ENCODE measurements at places on chromosomes 7 and 10.

DNA sequence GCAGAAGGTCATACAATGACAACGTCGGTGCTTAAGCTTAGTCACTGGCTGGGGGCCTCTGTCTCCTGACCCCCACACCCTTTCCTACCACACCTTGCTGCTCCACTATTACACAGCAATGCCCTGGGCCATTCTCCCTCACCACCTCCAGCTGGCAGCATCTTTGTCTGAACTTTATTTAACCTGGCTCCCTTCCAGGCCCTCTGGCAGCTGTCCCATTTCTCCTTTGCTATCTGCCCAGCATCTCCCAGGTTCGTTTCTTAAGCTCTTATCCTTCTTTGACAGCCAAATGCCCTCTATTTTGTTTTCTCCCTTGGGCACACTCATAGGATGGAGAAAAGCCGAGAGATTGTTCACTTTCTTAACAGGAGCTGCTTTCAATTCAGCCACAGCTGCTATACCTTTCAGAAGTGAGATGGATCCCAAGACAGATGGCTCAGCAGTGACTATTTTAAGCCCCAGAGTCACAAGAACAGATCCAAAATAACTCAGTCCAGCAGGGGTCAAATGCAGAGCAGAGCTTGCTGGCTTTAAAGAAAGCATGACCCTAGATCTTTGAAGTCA lies 1277.1 kb upstream of the AUTS2 start:
- peak; percentile 9 for DNase-seq

DNA sequence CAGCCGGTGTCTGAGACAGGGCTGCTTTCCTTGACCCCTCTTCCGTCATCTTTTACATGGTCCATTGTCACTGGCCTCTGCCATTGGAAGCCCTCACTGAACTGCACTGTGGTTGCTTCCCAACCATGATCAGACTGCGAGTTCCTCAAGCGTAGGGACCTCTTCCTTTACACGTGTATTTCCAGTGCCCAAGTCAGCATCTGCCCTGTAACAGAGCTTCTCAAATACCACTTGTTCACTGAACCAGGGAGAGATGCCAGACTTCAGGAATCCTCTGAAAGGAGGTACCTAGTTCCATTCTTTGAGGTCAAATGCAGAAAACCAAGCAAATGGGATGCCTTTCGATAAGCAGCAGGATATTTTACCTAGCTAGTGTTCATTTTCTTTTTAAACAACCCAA lies 145.1 kb downstream of the NRP1 start:
- no peak for DNase-seq

DNA sequence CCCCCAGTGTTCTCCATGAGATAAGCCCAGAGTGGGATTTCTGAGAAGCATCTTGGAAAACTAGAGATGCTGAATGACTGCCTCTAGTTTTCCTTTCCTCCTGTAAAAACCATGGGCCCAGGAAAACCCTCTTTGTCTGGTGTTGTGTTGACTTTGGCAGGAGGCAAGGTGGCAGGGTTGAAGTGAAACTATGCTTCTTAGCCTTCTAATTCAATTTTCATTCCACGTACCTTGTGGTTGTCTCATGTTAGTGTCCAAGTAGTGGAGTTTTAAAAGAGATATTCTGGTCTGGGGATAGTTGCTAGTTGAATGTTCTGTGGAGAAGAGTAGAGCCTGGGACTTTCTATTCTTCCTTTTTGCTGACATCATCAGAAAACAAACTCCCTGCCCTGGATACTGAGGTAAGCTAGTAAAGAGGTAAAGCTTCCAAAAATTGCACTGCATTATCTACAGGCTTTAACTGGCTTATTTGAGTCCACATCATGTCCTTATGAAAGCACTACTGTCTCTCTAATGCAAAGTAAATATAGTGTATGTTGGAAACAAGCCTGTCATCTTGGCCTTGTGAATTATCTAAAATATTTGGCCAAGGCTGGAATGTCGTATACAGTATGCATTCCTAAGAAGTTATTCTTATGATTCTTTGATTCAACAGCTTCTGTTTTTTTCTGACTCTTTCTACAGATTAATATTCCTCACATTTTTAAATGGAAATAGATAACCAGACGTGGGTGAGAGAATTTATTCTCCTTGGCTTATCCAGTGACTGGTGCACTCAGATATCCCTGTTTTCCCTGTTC lies at the start of gene OR2F2:
TSS of gene OR2F2 (plus strand) at position 708 of the 800 bp plus-strand sequence. CDS start at position 708, 0 bp downstream.
- DNase-seq, result peak; percentile 82

GRCh38 chr10:132870426-132870825 lies 71.9 kb downstream of the CFAP46 start:
- DNase-seq, result no peak

DNA sequence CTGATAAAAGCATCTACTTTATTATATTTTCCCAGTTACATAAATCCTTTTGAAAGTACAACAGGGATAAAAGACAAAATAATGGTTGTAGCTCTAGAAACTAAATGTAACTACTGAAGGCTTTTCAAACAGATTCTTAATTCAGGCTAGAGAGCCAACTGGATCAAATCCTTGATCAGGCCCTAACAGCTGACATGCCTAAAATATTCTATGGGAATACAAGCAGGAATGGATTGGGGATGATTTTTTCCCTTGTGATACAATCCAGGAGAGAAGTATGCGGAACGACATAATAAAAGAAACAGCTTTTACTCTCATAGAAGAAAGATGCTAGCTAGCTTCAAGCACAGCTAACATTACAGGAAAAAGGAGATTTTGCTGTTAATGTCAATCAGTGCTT lies 49.0 kb downstream of the NT5C2 start:
- DNase-seq, result peak; percentile 32

GRCh38 chr7:45574669-45575500 lies 717 bp downstream of the ADCY1 start:
- DNase-seq, result peak; percentile 68

- no peak for DNase-seq
Measured at GRCh38 chr7:47497367-47498096, 84.4 kb downstream of the TNS3 start.

- DNase-seq, result peak; percentile 36
Measured at GRCh38 chr10:126160971-126161630, 227.2 kb downstream of the ADAM12 start.

- peak; percentile 53 for DNase-seq
Measured at GRCh38 chr7:42831718-42832522, 80.0 kb downstream of the C7orf25 start.

DNA sequence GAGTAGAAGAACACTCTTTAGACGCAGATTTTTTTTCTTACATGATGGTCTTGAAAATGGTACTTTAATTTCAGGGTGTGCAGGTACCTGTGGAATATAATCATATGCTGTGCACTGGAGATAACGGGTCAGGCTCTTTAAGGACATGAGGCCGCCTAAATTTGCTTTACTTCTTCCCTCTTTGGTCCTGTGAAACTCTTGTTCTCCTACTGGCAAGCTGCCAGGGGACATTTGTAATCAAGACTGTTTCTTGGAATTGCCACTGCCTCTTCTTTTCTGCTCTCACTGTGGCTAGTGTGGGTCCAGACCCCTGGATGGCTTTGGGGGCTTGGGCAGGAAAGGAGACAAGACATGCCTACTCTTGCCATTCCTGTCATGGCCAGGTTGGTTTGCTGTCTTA lies 146.0 kb downstream of the SND1 start:
- no peak for DNase-seq

DNA sequence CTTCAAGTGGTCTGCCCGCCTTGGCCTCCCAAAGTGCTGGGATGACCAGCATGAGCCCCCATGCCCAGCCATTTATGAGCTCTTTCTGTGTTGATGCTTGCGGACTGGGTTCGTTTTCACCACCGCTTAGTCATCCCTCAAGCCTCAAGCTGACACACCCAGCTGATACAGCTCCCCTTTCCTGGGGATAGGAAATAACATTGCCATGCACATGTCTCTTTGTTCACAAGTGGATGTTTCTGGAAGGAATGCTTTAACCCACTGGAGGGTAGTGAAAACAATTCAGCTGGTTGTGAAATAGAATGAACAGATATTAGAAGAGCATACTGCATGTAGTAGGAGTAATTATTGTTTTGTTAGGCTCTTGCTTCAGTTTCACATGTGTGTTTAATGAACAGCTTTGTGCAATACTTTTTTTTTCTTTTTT lies 8.5 kb upstream of the METTL27 start:
- DNase-seq, result peak; percentile 99

- no peak for DNase-seq
Measured at GRCh38 chr10:98096731-98097130, 37.7 kb upstream of the R3HCC1L start.

DNA sequence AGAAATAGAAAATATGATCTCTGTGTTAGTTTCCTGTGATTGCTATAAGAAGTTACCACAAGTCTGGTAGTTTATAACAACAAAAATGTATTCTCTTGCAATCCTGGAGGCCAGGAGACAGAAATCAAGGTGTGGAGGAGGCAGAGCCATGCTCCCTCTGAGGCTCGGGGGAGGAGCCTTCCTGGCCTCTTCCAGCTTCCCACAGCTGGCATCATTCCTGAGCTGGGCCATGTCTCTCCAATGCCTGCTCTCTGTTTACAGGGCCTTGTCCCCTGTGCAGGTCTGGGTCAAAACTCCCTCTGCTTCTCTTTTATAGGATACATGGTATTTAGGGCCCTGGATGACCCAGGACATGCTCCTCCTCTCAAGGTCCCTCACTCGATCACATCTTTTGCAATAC lies 81.3 kb upstream of the RET start:
- DNase-seq, result no peak

- DNase-seq, result no peak
Measured at GRCh38 chr7:124751027-124751426, 14.6 kb downstream of the GPR37 start.

DNA sequence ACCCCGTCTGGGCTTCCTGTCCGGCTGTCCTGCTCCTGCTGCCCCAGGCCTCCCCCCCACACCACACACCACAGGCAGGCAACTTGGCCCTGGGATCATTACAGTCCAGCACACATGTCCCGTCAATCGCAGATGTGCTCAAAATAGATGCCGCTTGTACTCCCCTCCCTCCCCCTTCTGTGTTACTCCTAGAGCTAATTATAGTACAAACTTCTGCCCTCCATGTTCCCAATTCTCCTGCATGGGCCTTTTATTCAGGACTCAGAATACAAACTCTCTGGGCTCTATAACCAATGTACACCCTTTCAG lies at the start of gene SYNPO2L:
TSS of gene SYNPO2L (minus strand) at position 40 of the 309 bp plus-strand sequence. CDS start 107 bp downstream, outside the sequence.
- DNase-seq, result no peak

- DNase-seq, result peak; percentile 73
Measured at GRCh38 chr10:86594535-86594934, 59.8 kb upstream of the OPN4 start.

DNA sequence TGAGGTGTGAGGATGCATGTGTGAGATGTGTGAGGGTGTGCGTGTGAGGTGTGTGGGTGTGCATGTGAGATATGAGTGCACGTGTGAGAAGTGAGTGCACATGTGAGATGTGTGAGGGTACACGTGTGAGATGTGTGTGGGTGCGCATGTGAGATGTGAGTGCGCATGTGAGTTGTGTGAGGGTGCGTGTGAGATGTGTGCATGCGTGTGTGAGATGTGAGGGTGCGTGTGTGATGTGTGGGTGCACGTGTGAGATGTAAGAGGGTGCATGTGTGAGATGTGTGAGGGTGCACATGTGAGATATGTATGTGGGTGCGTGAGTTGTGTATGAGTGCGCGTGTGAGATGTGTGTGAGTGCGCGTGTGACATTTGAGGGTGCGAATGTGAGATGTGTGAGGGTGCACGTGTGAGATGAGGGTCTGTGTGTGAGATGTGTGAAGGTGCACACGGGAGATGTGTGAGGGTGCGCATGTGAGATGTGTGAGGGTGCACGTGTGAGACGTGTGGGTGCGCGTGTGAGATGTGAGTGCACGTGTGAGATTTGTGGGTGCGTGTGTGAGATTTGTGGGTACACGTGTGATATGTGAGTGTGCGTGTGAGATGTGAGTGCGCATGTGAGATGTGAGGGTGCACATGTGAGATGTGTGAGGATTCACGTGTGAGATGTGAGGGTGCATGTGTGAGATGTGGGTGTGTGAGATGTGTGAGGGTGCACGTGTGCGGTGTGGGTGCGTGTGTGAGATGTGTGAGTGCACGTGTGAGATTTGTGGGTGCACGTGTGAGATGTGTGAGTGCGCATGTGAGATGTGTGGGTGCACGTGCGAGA lies 30.5 kb downstream of the PPIF start:
- DNase-seq, result no peak

DNA sequence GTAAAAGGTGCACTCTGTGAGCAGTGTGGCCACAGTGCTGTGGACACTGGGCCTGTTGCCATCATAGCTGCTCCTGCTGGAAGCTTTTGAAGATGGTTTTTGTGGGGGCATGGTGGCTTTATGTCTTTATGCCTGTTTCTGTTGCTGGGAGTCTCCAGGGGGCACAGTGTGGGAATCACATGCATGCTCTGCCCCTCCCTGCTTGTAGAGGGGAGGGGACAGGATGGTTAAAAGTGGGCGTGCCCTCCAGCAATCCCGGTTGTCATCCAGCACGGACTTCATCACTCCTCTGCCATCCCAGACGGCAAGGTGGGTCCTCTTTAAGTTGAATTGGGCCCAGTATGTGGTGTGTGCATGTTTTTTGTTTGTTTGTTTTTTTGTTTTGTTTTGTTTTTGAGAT lies 20.2 kb downstream of the OGDH start:
- DNase-seq, result no peak

DNA sequence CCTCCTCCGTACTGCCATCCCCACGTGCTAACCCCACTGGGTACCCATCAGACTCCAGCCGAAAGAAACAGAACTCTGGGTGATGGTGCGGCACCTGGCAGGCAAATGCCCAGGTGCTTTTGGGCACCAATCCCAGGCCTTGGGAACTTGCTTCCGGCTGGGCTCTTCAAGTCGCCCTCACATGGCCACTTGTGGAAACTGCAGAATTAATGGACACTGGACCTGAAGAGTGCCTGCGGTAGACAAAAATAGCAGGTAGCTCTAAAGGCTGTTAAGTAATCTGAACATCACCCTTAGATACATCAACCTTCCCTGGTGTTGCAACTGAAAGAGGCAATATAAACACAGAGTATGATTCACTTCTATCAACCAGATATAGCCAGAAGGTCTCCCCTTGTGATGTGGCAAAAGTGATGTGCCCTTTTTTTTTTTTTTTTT lies 644.4 kb downstream of the GRM8 start:
- DNase-seq, result peak; percentile 12

- no peak for DNase-seq
Measured at GRCh38 chr7:107961405-107961804, 41.6 kb downstream of the LAMB1 start.

DNA sequence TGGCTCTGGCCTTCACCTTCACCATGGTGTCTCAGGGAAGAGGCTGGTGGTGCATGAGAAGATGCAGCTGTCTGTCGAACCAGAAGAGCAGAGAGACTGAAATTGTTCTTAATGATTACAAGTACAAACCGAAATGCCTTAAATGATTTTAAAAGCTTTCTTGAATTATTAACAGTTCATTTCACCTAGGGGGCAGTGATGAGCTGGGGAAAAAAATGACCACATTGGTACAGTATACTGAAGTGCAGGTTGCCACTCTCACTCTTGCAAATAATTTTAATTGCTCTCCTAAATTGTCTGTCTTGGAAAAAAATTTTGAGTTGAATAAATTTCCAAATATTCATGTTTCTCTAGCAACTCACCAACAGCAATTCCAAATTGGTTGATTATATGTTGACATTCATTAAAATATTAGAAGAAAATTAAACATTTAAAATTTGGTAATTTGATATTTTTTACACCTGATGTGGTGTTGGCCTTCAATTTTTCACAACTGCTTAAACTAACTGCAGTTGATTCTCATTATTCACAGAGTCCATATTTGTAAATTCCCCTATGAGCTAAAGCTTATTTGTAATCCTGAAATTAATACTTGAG lies 692.6 kb downstream of the ZWINT start:
- no peak for DNase-seq
